Panc1 (cell line): ENCODE measurements at places on chromosomes 16 and 17. TPM values are rescaled to one million over a fixed set of nuclear protein-coding genes. Genes with fewer than 3 reads are reported as not detected.

The MFAP4 gene
- total RNA-seq = 0.92 TPM

The HS3ST6 gene
- total RNA-seq = 3.3 TPM

The SEPTIN12 gene
- not detected for total RNA-seq

GRCh38 chr17:66837885-66838665 lies 3.2 kb downstream of the CACNG5 start:
- no peak for DNase-seq

DNA sequence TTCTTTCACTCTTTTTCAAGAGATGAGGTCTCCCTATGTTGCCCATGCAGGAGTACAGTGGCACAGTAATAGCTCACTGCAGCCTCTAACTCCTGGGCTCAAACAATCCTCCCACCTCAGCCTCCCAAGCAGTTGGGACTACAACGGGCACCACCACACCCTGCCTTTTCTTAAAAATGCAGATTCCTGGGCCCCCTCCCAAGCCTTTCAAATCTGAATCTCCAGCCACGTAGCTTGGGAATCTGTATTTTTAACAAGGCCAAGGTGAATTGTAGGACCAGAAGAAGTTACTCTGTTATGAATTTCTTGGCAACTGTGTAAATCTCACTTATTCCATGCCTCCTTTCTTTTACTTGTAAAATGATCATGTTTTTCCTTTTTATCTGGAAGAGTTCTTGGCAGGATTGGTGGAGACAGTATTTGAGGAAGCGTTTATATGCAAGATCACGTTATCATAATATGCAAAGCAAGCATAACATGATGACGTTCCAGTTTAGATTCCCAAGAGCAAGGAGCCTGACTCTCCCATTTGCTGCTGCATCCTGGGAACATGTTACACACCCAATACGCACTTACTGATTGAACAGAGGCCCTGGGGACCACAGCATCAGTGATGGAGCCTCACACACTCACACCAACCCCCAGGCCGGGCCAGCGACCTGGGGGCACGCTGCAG lies 44.5 kb downstream of the LITAF start:
- no peak for DNase-seq
